Osteocyte (in vitro differentiated cells): ENCODE measurements at places on chromosomes 7 and 10. TPM values are rescaled to one million over a fixed set of nuclear protein-coding genes. Genes with fewer than 3 reads are reported as not detected.

Gene TFEC
- not detected in 2 replicates for total RNA-seq

- no peak for DNase-seq
Observed at GRCh38 chr7:27822245-27822644, 82.3 kb downstream of the TAX1BP1 start.

DNA sequence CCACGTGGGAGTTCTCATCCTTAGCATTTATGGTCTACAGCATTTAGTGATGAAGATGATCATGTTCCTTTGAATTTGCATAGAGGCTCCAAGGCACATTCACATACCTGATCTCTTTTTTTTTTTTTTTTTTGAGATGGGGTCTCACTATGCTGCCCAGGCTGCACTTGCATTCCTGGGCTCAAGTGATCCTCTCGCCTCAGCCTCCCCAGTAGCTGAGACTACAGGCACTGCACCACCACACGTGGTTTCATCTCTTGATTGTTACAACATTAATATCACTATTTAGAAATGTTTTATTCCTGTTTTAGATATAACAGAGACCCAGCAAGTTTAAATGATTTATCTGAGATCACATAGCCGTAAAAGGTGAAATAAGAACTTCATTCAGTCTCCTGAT, 13.8 kb downstream of the CDHR3 start:
- no peak for DNase-seq

Gene HYAL4
- not detected in 2 replicates for total RNA-seq

DNA sequence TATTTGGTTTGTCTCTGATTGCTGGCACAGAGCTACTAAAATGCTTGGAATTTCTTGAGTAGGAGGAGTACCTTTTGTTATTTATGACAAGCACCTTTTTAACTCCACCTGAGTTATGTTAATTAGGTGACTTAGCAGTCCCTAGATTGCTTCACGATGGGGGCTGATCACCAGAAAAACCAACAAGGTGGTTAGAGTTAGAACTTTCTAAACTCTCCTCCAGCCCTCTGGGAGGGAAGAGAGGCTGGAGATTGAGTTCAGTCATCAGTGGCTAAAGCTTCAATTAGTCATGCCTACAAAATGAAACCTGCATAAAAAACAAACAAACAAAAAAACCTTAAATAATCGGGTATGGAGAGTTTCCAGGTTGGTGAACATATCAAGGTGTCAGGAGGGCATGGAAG, 23.6 kb upstream of the ING3 start:
- DNase-seq: no peak

Gene KLF14
- total RNA-seq: not detected in 2 replicates

- DNase-seq: no peak
Observed at GRCh38 chr10:43676331-43676730, 27.6 kb upstream of the ZNF32 start.

Gene OR2A12
- not detected in 2 replicates for total RNA-seq

GRCh38 chr7:44595934-44596635, 10.3 kb upstream of the OGDH start:
- no peak for DNase-seq

Gene GPR158
- 0.19 and 0.24 TPM in 2 replicates for total RNA-seq

Gene NPTX2
- 5.0 and 5.1 TPM in 2 replicates for total RNA-seq
